D721Med (cell line): ENCODE measurements at places on chromosomes 6 and 20.

DNA sequence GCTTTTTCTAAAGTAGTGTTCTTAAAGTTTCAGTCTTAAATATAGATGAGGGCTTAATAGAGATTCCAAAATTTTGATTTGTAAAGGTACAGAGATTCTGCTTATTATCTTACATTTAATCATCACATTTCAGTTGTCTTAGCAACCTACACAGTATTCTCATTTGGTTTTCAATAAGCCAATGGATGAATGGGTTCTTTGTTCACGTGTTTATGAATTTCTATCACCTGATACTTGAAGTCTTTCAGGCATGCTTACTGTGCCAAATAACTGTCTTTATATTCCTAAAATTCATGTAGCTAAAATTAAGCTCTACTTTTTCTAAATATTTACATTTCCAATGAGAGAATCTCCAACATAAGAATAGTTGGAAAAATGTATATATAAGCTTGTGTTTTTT, 152.7 kb downstream of the EYA4 start:
- no peak for DNase-seq

- no peak for DNase-seq
Observed at GRCh38 chr20:17171746-17172280, 55.0 kb upstream of the PCSK2 start.

GRCh38 chr6:22613695-22614094, 44.3 kb downstream of the HDGFL1 start:
- DNase-seq, result no peak

DNA sequence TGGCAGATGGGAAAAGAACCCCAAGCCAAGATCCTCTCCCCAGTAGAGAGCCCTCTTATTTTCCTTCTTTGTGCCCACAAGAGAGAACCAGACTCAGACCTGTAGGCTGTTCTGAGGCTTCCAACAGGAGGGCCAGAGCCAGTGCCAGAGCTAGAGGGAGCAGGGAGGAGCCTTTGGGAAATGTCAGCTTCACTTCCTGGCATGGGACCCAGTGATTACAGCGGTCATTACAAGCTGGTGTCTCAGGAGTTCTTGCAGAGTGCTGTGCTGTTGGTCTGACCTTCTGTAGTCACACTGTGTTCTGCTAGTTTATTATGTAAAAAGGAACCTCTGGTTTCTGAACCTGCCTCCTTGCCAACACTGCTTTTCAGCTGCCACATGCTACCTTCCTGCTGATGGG, 38.9 kb downstream of the STK35 start:
- DNase-seq, result no peak

DNA sequence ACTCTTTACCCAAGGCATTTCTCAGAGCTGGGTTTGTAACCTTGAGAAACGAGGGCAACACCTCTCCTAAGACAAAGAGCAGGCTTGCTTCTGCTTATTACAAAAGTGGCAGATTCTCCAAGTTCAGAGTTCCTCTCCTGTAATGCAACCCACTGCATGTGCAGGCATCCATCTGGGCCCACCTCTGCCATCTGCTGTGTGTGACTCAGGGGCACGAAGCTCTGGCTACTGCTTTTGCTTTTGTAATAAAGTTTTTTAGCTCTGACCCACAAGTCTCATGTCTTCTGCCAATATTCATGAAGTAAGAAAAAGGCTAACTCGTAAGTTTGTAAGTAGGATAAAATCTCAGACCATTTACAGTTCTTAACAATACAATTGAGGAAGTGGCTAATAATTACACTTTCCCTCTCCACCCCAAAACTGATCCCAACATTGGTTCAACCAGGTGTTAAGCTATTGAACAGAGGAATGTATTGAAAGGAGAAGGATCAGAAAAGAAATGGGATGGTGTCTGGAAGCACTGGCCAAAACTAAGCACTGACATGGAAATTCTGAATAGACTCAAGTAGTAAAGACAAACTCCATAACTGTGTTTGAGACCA, 51.7 kb upstream of the SMLR1 start:
- no peak for DNase-seq

DNA sequence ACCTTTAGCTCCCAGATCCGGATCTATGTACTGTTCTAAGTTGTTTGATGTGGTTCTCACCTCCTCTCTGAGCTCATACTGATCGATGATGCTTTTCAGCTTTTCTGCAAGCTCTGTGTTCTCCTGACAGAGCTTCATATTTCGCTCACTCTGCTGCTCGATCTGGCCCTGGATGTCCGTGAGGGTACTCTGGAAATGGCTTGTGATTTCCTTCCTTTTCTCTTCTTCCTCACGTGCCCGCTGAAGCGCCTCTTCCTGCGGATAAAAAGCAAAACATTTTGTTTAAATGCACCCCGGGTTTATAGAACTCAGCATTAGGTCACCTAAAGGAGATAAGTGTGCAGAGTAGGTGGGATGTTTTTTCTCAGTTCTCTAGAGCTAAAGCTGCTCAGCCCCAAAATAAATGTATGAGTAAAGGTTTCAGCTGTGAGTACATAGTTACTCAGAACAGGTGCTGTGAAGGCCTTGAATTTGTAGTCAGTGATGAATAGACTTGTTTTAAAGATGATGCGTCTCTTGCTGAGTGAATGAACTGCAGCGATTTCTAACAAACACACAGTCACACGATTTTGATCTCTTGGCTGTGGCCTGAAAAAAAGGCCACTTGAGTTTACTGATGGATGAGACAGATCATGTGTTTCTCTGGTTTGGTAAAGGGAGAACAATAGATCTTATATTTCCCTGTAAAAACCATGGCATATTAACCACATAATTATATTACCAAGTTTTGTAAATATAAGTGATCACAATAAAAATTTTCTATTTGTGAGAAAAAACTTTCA, 29.1 kb downstream of the TXLNB start:
- DNase-seq, result no peak

DNA sequence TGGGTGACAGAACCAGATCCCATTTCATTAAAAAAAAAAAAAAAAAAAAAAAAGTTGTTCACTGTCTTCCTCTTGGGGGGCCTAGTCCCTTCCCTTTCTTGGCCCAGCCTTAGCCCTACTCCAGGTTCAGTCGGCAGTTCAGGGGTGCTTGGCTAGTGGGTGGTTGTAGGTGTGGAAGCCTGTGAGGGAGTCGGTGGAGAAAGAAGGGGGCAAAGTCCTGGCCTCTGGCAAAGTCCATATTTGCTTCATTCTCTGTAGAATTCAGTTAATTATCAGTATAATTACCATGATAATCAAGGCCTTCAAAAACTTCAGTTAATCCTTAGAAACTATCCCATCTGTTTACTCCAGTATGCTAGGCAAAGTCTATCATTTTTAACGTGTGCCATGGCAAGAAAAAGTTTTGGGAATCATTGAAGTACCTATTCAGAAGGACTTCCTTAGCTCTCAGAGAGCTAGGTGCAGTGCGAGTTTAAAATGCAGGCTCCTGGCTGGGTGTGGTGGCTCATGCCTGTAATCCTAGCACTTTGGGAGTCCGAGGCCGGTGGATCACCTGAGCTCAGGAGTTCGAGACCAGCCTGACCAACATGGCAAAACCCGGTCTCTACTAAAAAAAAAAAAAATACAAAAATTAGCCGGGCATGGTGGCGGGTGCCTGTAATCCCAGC, 205.7 kb upstream of the ARG1 start:
- DNase-seq, result no peak

DNA sequence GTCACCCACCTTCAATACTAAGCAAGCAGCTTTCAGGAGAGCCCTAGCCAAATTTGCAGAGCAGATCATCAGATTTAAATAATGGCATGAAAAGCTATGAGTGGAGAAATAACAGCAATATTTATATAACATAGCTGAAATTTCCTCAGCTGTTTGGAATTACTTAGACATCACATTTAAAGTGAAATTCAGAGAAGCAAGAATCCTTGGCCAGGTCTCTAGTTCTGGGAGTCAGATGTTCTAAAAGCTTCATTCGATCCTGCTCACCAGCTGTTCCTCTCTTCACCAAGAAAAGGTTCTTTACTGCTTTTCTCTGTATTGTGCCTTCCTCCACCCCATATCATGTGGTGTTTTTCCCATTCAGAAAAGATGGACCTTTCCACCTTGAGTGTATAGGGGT, 152.3 kb upstream of the JAG1 start:
- no peak for DNase-seq

DNA sequence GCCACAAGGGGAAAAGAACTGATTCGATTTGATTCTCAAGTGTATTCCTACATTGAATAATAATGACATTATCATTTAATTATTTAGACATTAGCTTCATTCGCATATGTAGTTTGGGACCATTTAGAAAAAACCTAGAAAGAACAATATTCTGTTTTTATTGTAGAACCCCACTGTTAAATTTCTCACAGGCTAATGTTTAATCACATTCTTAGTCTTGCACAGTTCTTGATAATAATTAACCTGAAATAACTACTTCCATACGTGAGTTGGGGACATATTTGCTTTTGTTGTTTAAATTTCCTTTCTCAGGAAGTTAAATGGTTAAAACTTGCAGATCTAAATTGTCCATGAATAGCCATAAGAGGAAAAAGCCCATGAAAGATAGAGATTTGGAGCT, 275.2 kb downstream of the TFAP2B start:
- no peak for DNase-seq

DNA sequence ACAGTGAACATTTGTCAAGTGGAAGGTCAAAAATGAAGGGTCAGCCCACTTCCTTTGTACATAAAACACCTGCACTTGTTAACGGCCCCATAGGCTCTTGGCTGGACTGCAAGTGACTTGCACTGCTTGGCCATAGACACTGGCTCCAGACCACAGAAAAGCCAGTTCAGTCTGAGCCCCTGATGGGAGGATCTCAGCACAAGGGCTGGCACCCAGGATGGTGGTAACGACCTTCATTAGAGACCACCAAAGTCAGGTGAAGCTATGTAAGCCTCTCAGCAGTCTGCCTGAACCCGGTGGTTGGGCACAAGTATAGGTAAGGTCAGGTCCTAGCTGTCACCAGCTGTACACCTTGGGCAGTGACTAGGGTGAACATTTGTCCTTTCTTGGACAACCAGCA, 16.1 kb downstream of the PLAGL2 start:
- no peak for DNase-seq

DNA sequence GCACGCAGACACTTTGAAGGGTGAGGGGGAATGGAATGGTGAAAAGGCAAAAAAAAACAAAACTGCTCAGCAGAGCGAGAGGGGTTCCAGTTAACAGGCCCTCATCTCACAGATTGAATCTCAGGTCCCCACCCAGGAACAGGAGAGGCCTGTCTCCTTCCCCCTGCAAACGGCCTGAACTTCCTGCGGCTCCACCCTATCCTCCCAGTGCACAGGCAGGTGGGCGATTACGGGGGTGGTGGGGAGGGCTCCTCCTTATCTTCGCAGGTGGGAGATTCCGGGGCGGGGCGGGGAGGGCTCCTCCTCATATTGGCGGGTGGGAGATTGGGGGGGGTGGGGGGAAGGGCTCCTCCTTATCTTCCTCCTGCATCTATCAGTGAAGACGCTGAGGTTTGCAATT, 129.0 kb downstream of the SOX4 start:
- no peak for DNase-seq

DNA sequence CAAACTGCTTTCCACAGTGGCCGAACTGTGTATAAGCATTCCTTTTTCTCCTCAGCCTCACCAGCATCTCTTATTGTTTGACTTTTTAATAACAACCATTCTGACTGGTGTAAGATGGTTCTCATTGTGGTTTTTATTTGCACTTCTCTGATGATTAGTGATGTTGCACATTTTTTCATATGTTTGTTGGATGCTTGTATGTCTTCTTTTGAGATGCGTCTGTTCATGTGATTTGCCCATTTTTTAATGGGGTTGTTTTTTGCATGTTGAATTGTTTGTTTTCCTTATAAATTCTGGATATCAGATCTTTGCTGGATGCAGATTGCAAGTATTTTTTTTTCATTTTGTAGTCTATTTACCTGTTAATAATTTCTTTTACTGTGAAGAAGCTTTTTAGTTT, 11.2 kb upstream of the ZSCAN12 start:
- no peak for DNase-seq

DNA sequence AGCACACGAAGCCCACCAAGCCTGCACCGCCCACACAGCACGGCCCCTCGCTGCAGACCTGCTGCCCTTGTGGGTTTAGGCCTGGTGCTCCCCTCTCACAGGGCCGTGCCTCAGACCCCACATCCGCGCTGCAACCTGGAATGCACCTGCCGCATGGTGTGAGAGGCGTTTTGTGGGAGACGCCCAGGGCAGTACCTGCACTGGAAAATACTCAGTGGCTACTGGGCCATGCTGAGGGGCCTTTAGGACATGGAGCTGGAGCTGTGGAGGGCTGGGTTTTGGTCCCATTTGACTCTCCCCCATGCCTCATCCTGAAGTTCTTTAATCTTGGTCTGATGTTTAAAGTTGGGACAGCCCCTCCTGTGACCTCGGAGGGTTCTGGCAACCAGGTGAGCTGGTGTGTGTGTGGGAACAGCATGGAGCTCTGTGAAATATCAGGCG, 116.3 kb downstream of the ERMARD start:
- DNase-seq, result no peak

DNA sequence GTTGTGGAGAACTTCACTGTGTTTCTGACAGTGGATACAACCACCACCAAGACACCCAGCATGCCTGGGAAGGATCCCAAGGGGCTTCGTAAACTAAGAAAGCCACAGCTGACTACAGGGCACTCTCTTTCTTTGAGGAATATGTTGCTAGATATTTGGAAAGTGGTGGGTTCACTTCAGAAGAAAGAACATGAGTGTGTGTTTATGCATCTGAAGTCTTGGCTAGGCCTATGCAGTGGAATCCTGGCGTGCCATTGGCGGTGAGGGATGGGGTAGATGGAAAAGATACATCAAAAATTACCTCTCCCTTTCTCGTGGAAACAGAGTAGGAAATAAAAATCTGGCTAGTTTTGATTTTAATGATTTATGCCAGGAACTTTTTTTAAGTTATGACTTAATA, 187.7 kb downstream of the PDE7B start:
- DNase-seq, result no peak

GRCh38 chr20:51788822-51789221, 13.5 kb downstream of the SALL4 start:
- DNase-seq, result no peak

GRCh38 chr6:83270971-83271719, 78.0 kb downstream of the RWDD2A start:
- no peak for DNase-seq

- DNase-seq, result no peak
Observed at GRCh38 chr20:44723391-44723790, 8.2 kb downstream of the CCN5 start.

- DNase-seq, result no peak
Observed at GRCh38 chr6:144660561-144661115, 375.5 kb downstream of the UTRN start.
